ENCODE measurements at places on chromosomes 1 and 21.

GRCh38 chr1:221729771-221730330, 12.0 kb downstream of the DUSP10 start:
- no peak for DNase-seq

- DNase-seq: no peak
These were observed 33.3 kb downstream of the TMPRSS15 start for GRCh38 chr21:18370301-18370700.

DNA sequence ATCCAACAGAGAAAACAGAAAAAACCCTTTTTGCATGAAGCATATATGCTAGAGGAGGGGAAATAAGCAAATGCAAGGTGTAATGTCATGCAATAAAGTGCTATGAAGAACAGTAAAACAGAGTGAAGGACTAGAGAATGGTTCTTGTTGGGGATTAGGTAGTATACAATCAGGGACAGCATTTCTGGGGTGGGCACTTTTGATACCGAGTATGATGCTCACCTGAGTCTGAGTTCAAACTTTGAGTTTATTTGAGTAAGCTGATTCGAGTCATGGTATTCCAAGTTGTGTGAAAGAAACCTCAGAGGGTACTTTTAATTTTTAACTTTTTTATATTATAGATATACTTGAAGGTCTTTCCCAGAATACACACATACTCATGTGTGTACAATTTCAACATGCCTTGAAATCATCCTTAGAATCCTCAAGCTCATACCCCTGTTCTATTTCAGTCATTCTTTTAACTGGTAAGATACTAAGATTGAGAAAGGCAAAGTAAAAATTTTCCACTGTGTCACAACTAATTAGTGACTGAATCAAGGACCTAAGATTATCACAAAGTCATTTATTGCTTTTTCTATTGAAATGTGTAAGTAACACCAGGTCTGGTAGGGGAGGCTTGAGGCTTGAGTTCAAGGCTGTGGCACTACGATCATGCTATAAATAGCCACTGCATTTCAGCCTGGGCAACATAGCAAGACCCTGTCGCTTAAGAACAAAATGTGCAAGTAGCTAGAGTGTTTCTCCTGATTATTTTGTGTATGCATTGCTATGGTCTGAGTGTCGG, 12.1 kb downstream of the LRRC8B start:
- no peak for DNase-seq

DNA sequence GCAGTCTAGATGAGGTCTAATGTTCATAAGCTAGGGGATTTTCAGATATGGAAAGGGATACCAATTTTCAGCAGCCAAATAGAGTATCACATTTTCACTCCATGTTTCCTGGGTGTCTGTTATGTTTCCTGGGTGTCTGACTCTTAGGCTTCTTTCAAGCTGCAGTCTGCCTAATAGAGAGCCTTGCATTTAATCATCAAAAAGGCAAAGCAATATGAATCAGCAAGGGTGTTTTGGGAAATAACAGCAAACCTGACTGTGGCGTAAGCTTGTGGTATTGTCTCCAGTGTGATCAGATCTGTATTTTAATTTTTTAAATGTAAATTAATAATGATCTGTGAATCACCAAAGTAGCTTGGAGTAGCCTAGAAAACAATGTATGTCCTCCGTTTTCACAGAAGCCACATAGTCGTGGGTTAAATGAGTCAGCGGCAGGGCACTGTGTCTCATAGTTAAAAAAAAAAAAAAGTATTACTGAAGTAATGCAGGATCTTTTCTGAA, 10.4 kb downstream of the LGALS8 start:
- no peak for DNase-seq

- no peak for DNase-seq
These were observed 18.1 kb upstream of the NBPF1 start for GRCh38 chr1:16631248-16632043.

DNA sequence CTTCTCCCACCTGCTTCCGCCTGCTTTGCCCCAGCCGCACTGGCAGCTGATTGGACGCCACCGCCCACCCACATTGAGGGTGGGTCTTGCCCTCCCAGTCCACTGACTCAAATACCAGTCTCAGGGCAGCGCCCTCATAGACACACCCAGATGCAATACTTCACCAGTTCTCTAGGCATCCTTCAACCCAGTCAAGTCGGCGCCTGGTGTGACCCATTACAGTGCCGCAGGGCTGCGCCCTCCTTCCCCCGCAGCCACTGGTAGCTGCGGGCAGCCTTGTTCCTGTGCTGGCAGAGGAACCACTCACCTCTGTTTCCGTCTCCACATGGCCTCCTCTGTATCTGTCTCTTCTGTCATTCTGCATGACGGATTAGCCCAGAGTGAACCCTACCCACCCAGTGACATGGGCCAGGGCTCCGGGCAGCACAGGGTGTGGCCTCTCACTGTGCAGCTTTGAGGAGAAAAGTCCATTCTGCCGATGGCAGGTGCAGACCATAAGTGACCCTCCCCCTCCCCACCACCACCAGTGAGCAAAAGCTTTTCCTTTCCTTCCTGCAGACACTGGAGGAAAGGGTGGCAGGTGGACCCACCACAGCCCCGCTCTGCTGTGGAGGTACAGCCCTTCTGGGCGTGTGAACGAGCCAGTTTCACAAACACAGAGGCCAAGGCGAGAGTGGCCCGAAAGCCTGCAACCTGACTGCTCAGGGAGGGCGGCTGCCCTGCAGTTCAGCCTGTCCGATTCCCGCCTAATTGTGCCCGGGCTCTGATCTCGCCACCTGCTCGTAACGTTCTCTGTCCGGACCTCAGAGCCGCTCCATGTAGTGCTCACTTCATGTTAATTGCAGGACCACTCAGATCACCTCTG, 57.1 kb downstream of the FAAP20 start:
- DNase-seq: peak; percentile 53

DNA sequence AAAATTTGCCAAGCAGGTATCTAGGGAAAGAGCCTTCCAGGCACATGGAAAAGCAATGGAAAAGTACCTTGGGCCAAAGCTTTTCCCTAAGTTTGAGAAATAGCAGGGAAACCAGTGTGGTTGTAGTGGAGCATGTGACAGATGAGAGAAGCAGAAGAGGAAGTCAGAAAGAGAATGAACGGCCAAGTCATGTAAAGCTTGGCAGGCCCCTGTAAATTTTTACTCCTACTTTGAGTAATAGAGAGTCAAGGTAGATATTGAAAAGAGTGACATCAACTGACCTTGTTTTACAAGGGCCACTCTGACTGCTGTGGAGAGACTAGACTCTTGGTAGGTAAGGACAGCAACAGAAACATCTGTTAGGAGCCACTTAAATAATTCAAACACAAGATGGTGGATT, 180.9 kb upstream of the PRMT6 start:
- no peak for DNase-seq

DNA sequence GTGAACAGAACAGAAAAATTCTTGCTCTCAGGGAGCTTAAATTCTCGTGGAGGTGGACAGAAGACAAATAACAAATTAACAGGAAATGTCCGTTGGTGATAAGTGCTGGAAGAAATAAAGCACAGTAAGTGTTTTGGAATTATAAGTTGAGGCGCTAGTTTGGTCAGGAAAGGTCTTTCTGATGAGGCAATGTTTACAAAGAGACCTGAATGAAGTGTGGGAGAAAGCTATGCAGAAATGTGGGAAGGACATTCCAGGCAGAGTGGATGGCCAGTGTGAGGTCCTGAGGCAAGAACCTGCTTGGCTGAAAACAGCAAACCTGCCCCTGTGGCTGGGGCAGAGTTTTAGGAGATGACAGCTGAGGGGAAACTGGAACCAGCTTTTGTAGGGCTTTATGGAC, 23.3 kb downstream of the NGF start:
- no peak for DNase-seq

- DNase-seq: peak; percentile 22
These were observed 1.2 kb upstream of the ADORA1 start for GRCh38 chr1:203126151-203126865.

- DNase-seq: peak; percentile 53
These were observed 12.9 kb upstream of the IL19 start for GRCh38 chr1:206757524-206758266.

GRCh38 chr1:51726544-51727225, 109.8 kb downstream of the OSBPL9 start:
- DNase-seq: no peak

- no peak for DNase-seq
These were observed at the start of gene MAPKAPK2 for GRCh38 chr1:206684478-206685333. TSS of gene MAPKAPK2 (plus strand) at chr1:206684905. CDS start at chr1:206685230, 325 bp downstream.

- DNase-seq: no peak
These were observed 190.4 kb downstream of the MIS18A start for GRCh38 chr21:32088471-32088870.

DNA sequence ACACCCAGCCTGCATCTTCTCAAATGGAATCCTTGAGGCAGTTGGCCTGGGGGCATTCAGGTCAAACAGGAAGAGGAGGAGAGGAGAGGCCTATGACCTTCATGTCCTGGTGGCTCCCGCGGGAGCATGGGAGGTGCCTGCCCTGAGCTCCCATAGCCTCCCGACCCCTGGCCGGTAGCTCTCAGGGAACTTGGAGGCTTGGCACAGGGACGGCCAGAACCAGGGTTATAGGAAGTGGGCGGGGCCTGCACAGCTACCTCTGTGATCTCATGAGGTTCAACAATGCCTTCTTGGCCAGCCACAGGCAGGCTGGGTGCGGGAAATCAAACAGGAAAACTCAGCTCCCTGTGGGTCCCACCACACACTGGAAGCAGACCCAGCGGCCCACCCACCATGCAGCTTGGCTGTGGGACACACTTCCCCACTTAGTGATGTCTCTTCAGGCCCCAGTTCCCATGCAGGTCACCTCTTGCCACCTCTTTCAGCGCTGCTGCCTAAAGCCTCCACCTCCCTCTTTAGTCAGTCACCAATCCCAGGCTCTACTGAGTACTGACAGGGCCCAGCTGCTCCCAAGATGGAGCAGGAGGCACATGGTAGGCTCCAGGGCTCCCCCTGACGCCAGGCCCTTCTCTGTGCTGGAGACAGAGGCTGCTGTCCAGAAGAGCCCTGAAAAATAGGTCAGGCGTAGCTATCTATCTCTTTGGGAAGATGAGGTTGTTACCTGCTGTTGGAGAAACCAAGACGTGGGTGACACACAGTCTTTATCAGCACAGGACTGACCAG, at the start of gene SLFNL1:
TSS of gene SLFNL1 (minus strand) at position 200 of the 783 bp plus-strand sequence. CDS start 1,065 bp downstream, outside the sequence.
- DNase-seq: no peak

GRCh38 chr1:60984062-60984799, 98.1 kb upstream of the NFIA start:
- no peak for DNase-seq

- no peak for DNase-seq
These were observed 87.2 kb upstream of the MAP1LC3C start for GRCh38 chr1:242086093-242086492.

DNA sequence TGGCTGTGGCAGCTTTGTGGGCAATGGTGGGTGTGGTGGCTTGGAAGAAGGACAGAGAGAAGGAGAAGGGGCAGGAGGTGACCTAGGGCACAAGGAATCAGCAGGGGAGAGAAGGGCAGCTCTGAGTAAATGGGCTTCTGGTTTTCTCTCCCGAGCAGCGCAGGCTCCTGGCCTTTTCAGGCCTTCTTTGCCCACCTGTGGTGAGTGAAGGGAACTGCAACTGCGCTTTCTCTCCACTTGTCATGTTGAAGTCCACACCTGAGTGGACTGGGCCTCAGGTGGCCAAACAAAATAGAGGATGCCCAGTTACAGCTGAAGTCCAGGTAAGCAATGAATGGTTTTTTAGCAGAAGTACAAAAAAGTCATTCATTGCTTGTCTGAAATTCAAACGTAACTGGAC, 29.4 kb upstream of the KCNA10 start:
- peak; percentile 18 for DNase-seq

DNA sequence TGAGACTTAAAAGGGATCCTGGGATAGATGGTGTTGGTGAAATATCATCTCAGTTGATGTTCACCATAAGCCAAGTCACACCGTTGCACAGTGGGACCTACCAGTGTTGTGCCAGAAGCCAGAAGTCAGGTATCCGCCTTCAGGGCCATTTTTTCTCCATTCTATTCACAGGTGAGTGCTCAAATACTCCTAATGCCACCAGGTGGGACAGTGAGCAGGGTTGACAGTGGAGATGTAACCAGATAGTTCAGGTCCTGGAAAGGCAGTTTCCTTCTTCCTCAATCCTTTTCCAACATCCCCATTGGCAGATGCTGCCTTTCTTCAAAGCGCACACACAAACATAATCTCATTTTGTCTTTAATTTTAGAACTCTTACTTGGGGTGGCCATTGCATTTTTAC, 11.6 kb downstream of the CD160 start:
- DNase-seq: no peak

GRCh38 chr1:215044151-215044550, 38.4 kb upstream of the KCNK2 start:
- no peak for DNase-seq

DNA sequence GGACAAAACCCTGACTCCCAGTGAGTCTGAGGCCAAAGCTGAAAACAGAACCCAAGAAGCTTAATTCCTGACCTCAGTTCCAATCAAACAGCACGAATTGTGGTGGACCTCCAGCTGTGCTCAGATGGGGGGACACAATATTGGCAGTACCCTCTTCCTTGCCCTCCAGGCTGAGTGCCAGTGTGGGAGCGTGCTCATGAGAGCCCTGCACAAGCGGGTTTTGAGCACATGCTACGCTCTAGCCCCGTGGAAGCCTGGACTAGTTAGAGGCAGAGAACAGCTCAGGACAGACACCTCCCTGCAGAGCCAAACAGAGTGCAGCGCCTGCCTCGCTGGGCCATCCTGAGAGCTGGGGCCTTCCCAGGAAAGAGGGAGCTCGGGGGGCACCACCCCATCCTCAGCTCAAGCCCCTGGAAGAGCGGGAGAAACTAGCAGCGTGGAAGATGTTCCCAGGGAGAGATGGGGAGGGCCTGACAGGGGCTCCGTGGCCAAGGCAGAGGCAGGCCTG, 2.8 kb upstream of the SLC25A34 start:
- DNase-seq: no peak

- DNase-seq: no peak
These were observed 4.9 kb downstream of the CSTB start for GRCh38 chr21:43771199-43771675.

- no peak for DNase-seq
These were observed 31.4 kb upstream of the C1orf185 start for GRCh38 chr1:51070640-51071039.

Data from HL-60 (cell line).